ENCODE measurements at places on chromosomes 3 and 15.

GRCh38 chr15:63600616-63601025, 3.4 kb downstream of the FBXL22 start:
- no peak for DNase-seq

DNA sequence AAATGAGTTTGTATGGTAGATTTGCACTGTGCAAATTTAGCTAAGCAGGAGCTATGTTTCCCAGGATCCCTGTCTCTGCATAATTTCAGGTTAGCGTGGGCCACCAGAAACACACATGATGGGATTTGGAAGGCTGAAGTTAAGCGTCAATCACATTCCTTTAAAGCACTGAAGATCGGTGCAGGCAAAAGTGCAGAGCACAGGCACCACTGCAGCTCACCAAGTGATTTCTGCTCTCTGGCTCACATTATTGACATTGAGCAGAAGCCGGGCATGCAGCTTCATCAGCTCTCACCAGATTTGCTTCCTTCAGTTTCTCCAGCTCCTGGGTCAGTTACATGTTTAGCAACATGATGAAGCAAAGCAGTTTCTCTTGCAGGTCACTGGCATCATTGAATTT, 256.4 kb upstream of the TGFBR2 start:
- no peak for DNase-seq

- DNase-seq: no peak
These were observed 463.4 kb downstream of the ZIC1 start for GRCh38 chr3:147872568-147872967.

- no peak for DNase-seq
These were observed 44.3 kb downstream of the SLCO3A1 start for GRCh38 chr15:91897585-91898372.

DNA sequence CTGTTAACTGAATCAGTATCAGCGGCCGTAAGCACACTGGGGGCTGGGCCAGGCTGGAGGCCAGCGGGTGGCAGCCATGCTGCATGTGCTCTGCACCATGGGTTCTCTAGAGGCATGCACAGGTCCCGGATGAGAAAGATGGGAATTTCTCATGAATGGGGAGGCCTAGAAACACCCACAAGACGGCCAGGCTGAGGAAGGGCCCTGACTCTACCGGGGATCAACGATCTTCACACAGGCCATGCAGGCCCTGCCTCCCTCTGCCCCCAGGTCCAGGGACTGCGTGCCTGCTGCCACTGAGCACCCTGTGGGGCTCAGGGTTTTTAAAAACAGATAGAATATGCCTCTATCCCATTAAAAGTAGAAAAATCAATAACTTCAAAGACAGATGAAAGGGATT, 32.7 kb downstream of the SLC41A3 start:
- DNase-seq: no peak

DNA sequence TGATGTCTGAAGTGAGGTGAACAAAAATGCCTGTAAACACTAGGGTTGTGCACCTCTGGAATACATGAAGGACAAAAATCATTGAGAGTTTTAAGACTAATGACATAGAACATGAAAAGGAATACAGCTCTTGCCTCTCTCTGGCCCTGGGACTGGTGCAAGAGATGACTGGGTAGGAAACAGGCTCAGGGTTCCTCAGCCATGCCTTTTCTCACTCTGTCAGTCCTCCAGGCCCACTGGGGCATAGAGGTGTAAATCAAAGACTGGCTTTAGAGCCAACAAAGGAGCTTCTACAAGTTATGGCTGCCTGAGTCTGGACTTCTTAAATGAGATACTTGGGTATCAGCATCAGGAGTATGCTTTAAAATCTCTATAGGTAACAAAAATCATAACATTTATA, 554.7 kb upstream of the KCNMB2 start:
- DNase-seq: no peak

DNA sequence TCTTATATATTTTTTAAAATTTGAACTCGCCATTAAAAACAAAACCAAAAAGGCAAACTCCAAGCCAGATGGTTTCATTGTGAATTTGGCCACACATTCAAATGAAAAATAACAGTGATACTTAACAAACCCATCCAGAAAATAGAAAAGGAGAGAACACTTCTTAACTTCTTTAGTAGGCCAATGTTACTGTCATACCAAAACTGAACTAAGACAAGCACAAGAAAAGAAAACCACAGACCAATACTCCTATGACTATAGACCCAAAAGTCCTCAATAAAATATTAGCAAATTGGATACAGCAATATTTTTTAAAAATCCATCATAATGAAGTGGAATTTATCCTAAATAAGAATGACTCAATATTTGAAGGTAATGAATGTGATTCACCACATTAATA, 73.5 kb upstream of the ALDH1A3 start:
- DNase-seq: no peak

DNA sequence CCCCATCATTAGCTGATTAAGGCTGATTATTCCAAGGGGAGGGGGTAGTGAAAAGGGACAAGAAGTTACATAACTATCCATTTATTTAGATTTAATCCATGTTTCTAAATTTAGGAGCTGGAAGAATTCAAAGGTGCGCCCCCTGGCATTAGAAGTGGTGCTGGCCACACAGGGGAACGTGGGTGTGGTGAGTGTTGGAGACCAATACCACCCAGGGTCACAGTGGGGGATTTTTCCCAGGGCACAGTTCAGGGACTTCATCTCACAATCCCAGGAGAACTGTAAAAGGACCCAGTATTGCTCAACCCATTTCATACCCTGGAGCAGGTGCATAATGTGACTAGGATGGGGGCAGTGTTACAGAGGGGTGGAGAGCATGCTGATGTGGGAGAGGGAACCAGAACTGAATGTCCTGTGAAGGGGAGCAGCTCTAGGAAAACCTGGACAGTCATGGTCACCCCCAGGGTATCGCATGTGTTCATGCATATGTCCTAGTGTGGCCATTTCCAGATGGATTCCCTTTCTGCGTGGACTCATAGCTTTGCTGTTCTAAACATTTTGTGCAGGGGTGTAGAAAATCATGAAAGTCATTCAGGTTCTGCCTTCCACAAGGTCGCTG, 110.3 kb downstream of the LSM3 start:
- DNase-seq: no peak
